Hair follicular keratinocyte (primary cell): ENCODE measurements at places on chromosomes 6 and 20. TPM values are rescaled to one million over a fixed set of nuclear protein-coding genes. Genes with fewer than 3 reads are reported as not detected.

Gene TNXB
- total RNA-seq: 0.23 and 0.30 TPM in 2 replicates

Gene XKR7
- not detected in 2 replicates for total RNA-seq

Gene DIDO1
- 23.4 and 24.3 TPM in 2 replicates for total RNA-seq

Gene PPP1R14C
- 38.1 and 58.3 TPM in 2 replicates for total RNA-seq

Gene CALHM5
- 0.04 TPM in 1 of 2 replicates, not detected in the other for total RNA-seq

Gene MYO6
- 9.4 and 17.1 TPM in 2 replicates for total RNA-seq

Gene CNKSR3
- total RNA-seq: 0.47 and 1.1 TPM in 2 replicates

Gene C6orf163
- total RNA-seq: 0.99 and 2.5 TPM in 2 replicates

Gene HLA-DQB1
- total RNA-seq: 9.0 and 17.6 TPM in 2 replicates
